Stimulated activated naive CD4-positive, alpha-beta T cell treated with Interleukin-2 at 50 U/mL for 16 hours (primary cell): ENCODE measurements at places on chromosomes 16 and 17.

DNA sequence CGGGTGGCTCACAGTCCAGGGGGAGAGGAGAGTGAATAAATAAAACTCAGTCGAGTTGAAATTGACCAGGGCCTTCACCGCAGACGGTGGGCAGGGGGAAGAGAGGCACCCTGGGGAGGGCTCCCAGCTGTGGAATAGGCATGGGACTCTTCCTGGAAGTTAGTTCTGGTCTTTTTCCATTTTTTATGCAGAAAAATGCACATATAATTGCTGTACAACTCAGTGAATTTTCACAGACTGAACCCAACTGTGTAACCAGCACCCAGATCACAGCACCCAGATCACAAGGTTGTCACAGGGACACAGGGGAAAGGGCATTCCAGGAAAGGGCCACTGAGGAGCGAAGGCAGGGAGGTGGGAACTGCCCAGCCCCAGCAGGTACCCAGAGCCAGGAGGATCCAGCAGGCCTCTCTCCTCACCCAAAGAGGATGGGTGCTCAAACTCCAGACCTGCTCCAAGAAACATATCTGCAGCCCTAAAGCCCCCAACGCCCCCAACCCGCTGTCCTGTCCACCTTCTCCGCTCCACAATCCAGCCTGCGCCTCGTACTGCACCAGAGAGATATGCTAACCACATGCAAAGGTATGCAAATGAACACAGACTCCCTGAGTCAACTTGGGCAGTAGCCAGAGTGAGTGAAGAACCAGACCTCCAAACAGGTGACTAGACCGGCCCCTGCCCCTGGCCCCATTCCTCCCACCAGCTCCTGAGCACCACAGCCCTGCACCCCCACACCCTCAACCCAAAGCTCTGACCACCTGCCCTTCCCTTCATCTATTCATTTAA is 29.1 kb upstream of the EIF1 start:
- DNase-seq, result no peak

DNA sequence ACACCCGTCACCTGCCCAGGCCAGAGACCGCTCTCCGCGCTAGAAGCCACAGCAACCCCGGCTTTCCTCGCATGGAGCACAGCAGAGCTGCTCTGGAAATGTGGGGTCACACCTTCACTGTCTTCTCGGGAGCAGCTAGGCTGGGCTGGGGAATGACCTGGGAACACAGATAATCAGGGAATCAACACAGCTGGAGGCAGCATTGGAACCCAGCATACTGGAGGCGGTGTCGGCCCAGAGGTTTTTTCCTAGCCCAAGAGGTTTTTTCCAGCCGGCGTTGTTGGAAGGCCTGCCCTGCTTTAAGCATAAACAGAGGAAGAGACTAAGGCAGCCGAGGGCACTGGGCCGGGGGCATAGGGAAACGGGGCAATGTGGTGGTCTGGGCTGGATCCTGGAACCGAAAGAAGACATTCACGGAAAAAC is 791 bp upstream of the PLD6 start:
- DNase-seq, result no peak

DNA sequence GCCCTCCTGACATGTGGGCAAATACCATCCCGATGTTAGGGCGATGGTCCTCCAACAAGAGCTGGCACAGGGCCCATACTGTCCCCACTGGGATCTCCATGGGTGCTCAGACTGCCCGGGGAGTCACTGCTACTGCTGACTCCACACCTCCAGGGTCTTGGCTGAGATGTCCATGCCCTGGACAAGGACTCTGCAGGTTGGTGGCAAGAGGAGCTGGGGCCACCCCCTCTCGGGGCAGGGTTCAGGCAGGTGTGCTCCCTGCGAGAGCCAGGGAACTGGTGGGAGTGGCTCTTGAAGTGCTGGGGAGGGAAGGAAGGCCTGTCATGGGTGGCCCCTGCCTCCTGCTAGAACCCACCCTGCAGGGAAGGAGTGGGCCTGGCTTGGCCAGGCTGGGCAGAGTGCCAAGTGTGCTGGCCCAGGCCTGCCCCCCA is 6.4 kb downstream of the CASKIN2 start:
- no peak for DNase-seq

DNA sequence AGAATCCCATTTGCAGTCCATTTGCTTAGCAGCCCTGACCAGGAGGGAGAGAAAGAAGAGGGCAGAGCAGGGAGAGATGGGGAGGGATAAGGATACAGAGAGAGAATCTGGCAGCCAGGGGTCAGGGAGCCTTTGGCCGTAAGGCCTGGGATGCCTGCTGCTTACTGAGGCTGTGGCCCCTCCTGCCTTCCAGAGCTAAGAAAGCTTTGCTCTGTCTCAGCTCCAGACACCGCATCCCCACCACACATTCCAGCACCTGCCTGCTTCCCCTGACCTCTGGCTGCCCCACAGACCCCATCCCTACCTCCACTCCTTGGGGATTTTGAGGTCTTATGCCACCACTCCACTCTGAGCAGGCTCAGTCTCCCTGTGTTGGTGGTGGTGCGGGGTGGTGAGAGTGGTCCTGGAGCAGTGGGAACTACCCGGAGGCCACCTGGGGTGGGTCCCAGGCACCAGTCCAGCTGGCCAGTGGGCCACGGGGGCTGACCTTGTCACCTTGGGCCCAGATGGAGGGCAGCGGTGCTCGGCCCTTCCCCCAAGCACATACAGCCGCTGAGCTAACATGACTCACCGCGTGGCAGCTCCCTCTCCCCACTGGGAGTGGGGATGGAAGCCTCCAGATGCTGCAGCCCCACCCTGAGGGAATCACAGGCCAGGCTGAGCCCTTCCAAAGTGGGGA is 58.3 kb downstream of the RAI1 start:
- no peak for DNase-seq

GRCh38 chr17:327971-328370 is 24.6 kb downstream of the RPH3AL start:
- DNase-seq, result no peak

- no peak for DNase-seq
Measured at GRCh38 chr17:40931311-40931710, 6.1 kb downstream of the KRT23 start.

GRCh38 chr17:81641825-81642489 is 5.0 kb downstream of the TSPAN10 start:
- DNase-seq, result no peak

DNA sequence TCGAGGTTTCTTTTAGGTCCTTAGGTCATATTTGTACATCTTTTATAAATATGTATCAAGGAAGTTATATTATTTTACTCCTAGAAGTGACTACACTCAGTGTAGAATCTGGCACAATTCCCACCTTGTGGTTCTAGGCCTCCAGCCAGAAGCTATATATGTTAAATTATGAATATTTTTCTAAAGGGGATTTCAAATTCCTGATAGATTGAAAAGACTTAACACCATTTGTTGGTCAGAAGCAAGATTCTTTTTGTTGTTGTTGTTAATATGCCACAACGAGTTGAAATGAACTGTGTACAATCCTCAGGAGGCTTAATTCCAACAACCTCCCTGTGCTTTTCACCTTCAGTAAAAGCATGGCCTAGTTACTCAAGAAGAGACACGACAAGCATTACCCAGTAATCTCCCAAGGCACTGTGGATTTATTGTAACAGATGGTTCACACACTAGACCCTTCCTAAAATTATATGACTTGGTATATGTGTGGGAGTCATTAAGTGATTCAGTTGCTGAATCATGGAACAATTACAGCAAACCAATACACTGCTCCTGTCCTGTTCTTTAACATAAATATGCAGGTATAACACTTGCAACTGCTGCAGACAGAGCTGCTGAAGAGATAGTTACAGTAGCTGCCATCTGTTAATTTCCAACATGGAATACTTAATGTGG is 964.4 kb upstream of the GOT2 start:
- DNase-seq, result no peak

GRCh38 chr16:89744813-89745212 is 23.5 kb downstream of the ZNF276 start:
- no peak for DNase-seq

GRCh38 chr16:9970796-9971195 is 211.4 kb downstream of the GRIN2A start:
- DNase-seq, result no peak

DNA sequence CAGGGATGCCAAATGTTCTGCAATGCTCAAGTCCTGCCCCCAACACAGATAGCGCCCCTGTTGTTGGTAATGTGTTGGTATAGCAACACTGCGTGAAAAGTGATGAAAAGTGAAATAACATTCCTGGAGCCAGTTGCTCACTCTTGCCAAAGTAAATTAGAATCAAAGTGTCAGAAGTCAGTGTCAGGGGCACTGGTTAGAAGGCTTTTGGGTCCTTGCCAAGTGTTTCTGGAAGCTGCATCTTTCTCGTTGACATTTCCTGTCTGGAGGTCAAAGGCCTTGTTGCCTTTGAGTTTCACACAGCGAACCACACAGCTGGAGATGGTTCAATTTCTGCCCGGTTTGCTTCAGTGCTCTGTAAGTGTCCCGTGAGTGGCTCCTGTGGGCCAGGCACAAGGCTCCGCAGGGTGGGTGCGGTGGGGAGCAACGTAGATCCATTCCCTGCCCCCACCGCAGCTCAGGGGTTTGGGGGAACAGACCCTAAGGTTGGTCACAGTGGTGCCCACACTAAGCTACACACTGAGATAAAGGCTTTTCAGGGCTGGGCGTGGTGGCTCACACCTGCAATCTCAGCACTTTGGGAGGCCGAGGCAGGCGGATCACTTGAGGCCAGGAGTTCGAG is 3.6 kb upstream of the SLC16A5 start:
- no peak for DNase-seq

DNA sequence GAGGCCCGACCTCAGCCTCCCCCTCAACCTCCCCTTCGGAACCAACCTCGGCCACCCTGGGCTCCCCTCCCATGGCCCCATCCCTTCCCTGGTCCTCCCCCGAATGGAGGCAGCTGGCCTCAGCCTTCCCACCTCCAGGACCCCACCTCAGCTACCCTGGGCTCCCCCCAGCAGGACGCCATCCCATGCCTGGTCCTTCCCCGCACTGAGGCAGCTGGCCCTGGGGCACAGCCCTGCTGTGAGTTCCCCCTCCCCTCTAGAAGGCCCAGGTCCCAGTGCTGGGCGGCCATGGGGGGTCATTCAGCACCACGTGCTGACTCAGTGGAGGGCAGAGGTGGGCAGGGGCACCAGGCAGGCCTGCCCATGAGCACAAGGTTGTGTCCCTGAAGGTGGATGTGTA is 28.9 kb upstream of the PVALEF start:
- DNase-seq, result no peak

DNA sequence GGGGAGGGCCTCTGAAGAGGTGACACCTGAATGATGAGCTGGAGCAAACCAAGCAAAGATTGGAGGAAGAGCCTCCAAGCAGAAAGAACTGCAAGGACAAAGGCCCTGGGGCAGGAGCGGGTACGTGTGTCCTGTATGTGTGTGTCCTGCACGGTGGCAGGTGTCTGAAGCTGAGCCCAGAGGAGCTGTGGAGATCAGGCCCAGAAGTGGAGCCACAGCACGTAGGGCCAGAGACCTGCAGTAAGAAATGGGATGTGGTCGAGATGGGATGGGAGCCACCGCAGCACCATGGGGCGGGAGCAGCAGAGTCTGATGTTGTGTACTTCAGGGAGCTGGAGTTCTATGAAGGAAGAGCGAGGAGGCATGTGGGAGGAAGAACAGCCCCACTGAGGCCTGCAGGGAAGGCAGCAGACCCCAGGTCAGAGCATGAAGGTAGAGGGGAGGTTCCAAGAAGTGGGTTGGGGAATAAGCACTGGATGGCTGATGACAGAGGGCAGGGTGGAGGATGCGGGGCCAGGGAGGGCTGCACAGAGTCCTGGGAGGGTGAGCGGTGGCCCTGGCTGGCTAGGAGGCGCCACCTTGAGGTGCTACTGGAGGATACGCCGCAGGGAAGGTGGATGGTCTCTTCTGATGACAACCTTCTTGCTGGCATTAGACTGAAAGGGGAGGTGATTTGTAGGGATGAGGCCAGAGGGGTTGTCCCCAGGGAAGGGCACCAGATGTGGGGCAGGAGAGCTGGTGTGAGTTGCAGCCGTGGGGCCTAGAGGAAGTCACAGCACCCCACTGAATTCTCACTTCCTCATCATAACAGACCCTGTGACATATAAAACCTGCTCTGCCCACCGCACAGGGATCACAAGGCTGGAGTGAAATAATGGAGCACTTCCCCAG is 10.6 kb upstream of the CETP start:
- peak; percentile 27 for DNase-seq

GRCh38 chr17:15354256-15354655 is 12.9 kb upstream of the TEKT3 start:
- no peak for DNase-seq

GRCh38 chr17:43759836-43760235 is 1.2 kb upstream of the SOST start:
- no peak for DNase-seq

DNA sequence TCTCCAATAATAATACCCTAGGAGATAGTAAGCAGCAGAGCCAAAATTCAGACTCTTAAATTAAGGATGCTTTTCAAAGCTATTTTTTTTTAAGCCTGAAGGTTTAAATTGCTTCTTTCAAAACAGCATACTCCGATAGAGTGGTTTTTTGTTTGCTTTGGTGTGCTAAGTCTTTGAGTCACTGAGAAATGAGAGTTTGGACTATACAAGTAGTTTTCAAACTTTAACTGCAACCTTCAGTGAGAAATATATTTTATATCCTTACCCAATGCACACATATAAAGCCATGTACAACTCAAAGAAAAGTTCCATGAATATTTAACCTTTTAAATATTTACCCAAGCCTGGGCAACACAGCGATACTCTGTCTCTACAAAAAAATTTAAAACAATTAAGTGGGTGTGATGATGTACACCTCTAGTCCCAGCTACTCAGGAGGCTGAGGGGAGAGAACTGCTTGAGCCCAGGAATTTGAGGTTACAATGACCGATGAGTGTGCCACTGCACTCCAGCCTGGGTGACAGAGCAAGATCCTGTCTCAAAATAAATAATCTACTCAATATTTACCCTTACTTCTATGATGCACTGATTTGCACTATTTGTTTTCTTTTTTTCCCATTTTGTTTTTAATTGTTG is 19.2 kb downstream of the DCUN1D3 start:
- DNase-seq, result no peak

DNA sequence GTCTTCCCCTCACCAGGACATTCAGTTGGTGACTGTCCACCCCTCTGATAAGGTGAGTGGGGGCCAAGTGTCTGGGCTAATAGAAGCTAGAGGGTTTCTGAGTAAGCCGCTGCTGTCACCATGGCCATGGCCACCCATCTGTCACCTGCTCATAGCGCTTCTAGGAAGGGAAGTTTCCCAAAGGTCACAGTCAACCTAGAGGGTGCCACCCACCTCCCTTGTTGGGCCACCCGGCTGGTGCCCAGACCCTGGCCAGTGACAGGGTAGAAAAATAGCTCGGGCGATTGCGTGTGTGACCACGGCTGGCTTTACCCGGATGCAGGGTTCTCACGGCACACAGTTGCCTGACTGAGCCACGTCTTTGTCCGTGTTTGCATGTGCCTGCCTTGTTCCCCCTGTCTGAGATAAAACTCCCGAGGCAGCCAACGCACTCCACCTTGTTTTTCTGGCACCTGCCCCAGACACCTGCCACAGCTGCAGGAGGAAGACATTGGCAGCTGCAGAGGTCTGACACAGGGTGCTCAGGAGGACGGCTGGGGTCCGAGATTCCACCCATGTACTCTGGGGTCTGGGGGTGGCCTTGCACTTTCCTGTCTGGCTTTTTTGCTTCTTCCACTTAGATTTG is 809 bp downstream of the PIRT start:
- no peak for DNase-seq

- no peak for DNase-seq
Measured at GRCh38 chr17:50101346-50102163, 6.4 kb downstream of the PDK2 start.
